ENCODE measurements at places on chromosomes 6 and 20.

- no peak for DNase-seq
Observed at GRCh38 chr6:106747139-106747538, 117.8 kb downstream of the QRSL1 start.

DNA sequence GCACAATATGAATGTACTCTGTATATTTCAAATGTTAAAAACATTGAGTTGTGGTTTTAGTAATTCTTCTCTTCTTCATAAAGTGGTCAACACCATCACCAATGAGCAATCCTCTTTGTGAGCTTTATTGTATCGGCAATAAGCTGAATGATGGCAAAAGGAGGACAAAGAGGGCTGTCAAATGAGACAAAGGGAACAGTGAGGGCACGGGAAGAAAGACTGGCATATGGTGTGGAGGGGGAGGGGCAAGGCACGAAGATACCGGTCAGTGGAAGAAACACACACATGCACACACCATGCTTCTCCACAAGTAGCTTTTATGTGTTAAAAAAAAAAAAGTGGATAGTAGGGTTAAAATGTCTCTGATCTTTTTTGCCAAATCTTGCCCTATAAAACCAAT is 506.8 kb upstream of the CITED2 start:
- no peak for DNase-seq

- DNase-seq = no peak
Observed at GRCh38 chr20:62609811-62610757, 32.2 kb upstream of the SLCO4A1 start.

DNA sequence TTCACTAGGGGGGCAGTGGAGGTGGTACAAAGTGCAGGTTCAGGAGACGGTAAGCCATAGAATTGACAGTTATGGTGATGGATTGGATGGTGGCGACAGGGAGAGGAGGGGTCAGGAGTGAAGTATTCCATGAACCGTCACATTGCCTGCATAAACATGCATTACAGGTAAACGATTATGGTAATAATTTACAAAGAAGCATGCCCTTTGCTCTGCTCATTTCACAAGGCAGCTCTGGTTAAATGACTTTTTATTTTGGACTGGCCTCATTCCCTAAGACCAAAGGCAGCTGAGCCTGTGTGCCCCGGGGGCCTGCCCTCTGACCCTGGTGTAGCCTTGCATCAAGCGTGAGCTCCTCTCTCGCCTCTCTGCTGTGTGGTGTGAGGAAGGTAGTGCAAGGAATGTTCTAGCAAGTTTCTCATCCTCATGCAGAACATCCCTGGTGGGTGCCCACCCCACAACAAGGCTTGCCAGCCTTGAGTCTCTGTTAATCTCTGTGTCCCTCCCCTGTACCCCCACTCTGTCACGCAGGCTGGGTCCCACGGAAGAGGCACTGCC is 59.0 kb downstream of the PPP1R14C start:
- DNase-seq = no peak

GRCh38 chr6:219019-219570 is 73.2 kb upstream of the DUSP22 start:
- DNase-seq = no peak

GRCh38 chr6:3287976-3288707 is 29.4 kb downstream of the PSMG4 start:
- no peak for DNase-seq

GRCh38 chr6:2865694-2866151 is 24.1 kb upstream of the SERPINB1 start:
- DNase-seq = no peak

GRCh38 chr6:137217801-137218472 is 1.2 kb downstream of the IFNGR1 start:
- DNase-seq = no peak

- peak; percentile 47 for DNase-seq
Observed at GRCh38 chr20:21125072-21125848, 622 bp upstream of the KIZ start.

- no peak for DNase-seq
Observed at GRCh38 chr6:108518714-108519576, 41.8 kb upstream of the FOXO3 start.

DNA sequence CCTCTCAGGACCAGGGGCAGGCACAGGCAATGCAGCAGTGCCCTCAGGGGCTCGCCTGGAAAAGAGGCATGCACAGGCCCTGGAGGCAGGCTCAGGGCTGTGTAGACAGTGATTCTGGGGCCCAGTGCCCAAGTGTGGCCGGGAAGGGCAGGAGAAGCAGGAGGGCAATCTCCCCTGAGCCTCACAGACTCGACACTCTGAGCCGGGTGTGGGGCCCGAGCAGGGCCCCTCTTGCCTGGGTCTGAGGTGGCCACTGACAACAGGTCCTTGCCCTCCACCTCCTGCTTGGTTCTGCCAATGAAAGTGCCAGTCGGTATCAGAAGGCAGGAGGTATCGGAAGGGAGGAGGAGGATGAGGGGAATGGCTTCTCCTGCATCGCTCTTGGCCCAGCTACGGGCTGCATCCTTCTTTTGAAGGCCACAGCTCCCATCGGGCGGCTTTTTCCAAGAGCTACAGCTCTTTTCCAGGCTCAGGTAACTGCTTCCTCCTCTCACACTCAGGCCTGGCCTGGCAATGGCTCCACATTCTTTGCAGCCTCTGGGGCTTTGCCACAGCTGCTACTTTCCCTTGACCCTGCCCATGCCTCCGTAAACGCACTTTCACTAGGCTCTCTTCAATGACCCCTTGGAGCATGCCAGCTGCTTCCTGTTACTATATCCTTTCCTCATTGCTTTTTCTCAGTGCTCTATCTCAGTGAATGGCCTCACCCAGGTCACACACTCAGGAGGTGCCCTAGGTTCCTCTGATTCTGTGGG is 24.5 kb downstream of the GABRR2 start:
- DNase-seq = no peak

GRCh38 chr6:34554291-34555006 is 1.7 kb downstream of the SPDEF start:
- DNase-seq = no peak

DNA sequence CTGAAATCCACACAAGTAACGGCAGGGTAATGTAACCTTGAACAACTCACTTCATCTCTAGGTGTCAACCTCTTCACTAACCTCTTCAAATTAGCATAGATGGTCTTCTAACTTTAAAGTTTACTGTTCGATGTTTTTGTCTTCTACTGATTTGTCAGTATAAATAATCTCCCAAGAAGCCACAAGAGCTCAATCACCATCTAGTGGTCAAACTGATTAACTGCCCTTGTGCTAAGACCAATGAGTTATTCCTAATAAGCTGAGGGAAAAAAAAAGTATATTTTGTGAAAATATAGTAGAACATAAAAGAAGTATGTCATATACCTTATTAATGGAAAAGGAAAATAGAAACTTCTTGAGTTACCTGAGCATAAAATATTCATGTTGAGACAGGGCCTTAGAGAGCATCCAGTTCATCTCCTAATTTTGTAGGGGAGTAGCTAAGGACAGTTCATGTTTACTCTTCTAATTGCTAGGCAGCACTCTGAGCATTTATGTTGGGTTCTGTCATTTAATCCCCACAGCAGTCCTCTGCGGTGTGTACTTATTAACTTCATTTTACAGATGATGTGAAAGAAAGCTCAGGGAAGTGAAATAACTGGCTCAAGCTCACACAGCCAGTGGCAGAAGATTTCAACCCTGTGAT is 317.1 kb downstream of the ESR1 start:
- no peak for DNase-seq

DNA sequence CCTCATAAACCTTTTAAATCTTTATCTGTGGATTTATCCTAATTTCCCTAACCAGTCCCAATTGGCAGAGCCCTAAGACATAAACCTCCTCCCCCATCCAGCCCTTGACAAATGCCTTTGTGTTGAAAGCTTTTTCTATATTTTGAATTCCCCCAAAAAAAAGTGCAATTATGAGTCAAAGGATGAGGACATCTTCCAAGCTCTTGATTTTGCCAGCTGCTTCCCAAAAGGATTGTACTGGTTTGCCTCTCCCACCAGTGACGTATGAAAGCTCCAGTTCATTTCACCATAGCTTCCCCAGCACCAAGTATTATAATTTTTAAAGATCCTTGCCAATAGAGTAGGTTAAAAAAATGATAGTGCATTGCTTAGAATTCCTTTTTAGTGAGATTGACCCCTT is 38.9 kb downstream of the SIRPA start:
- DNase-seq = no peak

- no peak for DNase-seq
Observed at GRCh38 chr20:11459090-11459890, 458.4 kb upstream of the BTBD3 start.

DNA sequence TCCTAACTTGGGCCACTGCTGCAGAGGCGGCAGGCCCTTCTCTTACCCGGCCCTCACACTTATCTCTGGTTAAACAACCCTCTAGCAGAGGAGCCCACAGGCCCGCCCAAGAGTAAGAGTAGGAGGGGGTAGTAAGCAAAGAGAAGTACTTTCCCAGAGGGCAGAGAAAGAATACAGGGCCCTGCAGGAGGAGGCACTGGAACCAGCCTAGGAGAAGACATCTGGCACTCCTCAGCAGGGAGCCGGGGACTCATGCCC is 10.1 kb downstream of the MTCH1 start:
- DNase-seq = no peak

DNA sequence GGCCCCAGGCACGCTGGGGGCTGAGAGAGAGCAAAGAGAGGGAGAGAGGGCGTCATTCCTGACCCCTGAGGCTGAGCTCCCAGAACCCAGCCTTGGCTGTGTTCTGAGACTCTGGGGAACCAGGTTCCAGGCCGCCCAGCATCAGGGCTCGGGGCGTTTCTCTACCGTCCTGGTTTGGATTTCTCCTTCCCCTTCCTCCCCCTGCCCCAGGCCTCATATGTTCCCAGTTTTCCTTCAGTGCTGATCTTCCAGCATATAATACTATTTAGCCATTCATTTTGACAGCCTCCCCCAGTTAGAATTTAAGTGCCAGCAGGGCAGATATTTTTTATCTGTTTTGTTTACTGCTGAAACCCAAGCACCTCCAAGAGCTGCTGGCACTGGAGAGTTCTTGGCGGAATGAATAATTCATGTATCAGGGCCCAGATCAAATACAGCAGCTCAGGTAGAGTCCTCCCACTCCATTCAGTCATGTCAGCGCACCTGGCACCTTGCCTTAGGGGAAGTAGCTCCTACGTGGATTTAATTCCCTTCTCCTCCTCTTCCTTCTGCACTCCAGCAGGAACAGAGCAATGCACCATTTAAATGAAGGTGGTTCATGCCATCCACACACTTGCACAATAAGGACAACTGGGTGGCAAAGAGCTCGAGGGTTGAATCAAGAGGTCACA is 23.4 kb upstream of the FRMD1 start:
- DNase-seq = no peak

DNA sequence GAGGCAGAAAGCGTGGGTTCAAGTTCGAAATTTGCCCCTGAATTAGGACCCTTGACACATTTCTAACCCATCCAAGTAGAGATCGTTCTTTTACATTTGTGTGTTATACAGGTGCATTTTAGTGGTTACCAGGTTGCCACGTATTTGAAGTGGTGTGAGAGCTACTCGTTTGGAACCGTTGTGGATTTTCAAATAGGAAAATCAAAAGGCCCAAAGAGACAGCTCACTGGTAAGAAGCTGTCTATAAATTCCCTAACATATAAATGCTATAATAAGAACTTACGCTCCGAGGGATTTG is 1.6 kb upstream of the REV3L start:
- DNase-seq = no peak

DNA sequence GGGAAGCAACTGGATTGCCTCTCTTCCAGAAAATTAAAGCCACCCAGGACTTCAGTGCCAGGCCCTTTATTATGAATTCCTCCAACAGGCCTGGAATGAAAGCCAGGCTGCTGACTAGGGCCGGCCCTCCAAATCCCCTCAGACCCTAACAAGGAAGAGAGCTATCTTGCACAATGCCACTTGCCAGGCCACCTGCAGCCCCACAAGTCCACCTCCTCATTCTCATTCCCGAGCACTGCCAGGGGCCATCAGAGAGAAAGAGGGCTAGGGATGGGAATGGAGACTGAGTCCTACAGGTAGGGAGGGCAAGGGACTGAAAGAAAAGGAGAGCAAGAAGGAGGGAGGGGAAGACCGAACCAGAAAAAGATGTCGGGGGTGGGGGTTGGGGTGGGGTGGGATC is 86.5 kb downstream of the MRPL14 start:
- no peak for DNase-seq

- no peak for DNase-seq
Observed at GRCh38 chr6:160742090-160742489, 40.0 kb downstream of the PLG start.

DNA sequence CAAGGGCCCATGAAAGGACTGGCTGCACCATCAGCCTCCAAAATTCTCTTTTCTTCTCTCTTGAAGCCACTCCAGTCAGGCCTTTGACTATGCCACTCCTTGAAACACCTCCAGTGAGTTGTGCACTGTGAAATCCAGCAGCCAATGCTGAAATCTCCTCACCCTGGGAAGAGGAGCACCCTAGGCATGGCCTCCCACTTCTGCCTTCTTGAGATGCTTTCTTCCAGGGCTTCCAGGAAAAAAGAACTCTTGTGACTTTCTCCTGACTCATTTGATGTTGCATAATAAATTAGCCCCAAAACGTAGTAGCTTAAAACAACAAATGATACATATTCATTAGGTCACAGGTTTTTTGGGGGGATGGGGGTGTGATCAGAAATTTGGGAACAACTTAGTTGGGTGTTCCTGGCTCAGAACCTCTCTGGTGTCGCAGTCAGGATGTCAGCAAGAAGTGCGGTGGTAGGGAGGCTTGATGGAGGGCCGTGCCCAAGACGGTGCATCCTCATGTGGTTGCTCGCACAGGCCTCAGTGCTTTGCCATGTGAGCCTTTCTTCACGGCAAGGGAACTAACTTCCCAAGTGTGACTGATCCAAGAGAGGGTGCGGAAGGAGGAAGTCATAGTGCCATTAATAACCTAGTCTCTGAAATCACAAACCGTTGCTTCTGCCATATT is 12.1 kb downstream of the NCR2 start:
- DNase-seq = no peak

DNA sequence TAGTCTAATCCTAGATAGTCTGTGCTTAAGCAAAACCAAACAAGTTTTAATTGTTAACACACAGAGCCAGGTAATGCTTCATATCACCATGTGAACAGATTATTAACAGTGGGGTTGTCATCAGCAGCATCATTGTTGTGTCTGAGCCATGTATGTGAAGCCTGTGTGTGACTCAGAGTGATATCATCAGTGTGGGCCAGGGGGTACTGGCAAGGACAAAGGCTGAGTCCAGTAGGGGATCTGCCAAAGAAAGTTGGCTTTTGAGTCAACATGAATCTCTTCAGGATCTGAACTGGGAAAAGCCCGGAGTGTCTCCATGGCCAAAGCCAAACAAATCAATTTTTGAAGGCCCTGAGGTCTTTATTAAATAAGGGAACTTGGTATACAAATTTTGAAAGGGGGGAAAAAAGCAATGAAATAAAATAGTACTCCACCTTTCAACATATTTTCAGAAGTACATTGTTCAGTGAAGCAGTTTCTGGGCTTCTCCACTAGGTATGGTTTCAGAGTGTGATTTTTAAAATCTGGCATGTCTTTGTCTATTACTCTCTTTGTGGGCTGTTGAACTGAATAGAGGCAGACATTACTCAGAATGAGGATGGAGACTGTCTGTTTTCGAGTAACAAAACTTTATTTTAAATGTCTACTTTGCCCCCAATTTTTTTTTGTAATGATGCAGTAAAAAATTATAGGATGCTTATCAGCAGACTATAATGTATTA is 444.2 kb upstream of the JAG1 start:
- no peak for DNase-seq
